HT-29 (cell line): ENCODE measurements at places on chromosomes 3 and 15.

DNA sequence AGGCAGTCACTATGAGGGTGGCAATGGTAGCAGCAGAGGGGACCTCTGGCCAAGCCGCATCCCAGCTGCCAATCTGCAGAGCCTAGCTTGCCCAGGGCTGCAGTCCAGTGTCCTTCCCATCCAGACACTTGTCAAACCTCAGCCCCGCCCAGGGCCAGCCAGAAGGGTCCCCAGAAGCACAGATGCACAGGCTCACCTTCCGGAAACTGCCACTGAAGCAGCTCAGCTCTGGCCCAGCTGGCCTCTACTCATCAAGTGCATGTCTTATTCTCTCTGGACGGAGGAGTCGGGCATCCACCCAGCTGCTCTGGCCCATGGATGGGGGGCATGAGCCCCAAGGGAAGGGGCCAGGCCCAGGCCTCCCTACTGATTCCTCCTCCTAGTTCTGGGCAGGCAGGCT, 69.2 kb downstream of the DNAJB8 start:
- DNase-seq = no peak

DNA sequence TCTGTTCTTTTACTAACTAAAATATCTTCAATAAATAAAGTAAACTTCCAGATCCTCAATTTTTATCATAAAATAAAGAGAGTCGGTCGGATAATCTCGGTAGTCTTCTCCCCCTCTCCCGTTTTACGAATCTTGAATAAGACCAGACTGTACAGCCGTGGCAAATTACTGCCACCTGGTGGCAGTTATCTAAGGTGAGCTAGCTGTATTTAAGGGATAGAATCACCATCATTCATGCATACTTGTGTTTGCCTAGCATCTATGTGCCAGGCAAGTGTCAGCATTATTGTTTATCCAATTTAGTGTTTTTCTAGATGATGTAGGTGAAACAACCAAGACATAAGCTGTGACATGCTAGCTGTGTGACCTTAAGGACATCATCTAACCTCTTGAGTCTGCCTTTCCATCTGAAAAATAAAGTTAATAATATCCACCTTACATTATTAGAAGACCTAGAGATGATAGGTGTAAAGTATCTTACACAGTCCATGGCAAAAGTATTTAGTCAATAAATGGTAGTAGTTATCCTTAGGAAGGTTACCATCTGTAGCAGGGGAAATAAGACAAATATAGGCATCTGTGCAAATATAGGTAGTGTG, 21.3 kb downstream of the DUT start:
- DNase-seq = peak; percentile 86

GRCh38 chr15:48614051-48614450, 31.5 kb downstream of the FBN1 start:
- no peak for DNase-seq

DNA sequence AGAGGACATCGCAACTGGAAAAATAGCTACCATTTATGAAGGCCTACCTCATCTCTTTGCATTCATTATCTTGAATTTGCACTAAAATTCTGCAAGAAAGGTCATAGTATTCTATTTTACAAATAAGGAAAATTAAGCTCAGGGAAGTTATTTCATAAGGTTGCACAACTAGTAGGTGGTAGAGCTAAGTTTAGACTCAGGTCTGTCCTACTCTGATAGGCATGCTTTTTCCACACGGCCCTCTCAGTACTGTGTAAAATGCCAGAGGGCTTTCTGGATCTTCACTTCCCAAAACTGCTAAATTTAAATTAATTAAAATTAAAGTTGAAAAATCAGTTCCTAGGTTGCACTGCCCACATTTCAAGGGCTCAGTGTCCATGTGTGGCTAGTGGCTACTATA, 18.3 kb downstream of the MAP2K1 start:
- DNase-seq = no peak

- DNase-seq = no peak
Observed at GRCh38 chr3:159798951-159799350, 189.7 kb upstream of the IL12A start.

- DNase-seq = no peak
Observed at GRCh38 chr3:49244581-49245205, 32.3 kb downstream of the C3orf62 start.

GRCh38 chr3:111732252-111732879, 126.7 kb upstream of the PHLDB2 start:
- DNase-seq = no peak

- peak; percentile 43 for DNase-seq
Observed at GRCh38 chr3:134445636-134446035, 40.1 kb downstream of the ANAPC13 start.

DNA sequence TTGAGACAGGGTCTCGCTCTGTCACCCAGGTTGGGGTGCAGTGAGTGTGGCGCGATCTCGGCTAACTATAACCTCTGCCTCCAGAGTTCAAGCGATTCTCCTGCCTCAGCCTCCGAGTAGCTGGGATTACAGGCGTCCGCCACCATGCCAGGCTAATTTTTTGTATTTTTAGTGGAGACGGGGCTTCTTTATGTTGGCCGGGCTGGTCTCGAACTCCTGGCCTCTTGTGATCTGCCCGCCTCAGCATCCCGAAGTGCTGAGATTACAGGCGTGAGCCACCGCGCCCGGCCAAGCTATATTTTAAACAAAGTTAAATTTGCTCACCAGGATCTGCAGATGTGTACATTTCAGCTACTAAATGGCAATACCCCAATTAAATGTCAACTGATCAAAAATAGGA, 1.1 kb upstream of the C3orf38 start:
- DNase-seq = no peak

DNA sequence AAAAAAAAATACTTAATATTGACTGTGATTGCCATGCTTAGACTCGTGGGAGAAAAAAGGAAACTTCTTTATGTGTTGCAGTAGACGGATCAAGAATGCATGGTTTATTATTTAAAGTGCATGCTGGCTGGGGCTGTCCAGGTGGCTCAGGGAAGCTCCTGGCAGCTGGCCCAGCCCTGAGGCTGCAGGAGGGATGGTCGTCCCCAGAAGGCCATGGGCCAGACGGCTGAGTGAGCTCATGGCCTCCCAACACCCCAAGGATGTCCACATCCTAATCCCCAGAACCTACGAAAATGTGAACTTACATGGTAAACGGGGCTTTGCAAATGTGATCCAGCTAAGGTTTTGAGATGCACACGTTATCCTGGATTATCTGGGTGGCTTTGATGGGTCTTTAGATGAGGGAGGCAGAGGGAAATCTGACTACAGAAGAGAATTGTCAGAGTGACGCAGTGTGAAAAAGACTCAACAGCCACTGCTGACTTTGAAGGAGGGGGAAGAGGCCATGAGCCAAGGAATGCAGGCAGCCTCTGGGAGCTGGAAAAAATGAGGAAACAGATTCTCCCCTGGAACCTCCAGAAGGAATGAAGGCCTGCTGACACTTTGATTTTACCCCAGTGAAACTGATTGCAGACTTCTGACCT, 29.8 kb downstream of the ADAMTS17 start:
- no peak for DNase-seq

DNA sequence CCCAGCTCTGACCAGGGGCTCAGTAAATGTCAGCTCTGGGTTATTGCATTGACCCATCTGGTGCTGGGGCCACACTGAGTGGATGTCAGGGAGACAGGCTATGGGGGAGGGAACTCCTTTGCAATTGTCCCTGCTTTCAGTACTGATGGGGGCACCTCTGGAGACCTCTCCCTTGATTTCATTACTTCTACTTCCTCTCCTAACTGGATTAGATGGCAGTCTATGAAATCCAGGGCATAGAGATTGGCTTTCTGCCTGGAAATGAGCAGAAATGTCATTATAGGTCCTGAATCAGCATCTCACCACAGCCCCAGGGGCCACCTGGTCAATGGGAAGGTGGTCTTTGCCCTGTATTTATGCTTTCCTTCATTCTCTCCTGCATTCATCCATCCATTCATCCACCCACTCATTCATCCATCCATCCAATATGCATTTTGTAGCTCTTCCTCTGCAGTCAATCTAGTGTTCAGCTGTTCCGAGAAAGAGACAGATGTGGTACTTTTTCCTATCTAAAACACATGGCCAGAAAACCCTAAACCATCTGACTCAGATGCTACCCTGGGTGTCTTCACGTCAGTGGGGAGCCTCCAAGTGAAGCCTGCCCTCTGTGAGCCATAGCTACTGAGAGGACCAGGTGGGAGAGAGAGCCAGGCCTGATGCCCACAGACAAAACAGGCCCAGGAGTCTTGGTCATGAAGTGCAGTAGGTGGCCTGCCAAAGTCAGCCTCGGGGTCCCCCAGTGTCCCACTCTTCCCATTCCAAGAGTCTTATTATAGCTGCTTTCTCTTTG, 57.1 kb downstream of the CCDC33 start:
- no peak for DNase-seq

DNA sequence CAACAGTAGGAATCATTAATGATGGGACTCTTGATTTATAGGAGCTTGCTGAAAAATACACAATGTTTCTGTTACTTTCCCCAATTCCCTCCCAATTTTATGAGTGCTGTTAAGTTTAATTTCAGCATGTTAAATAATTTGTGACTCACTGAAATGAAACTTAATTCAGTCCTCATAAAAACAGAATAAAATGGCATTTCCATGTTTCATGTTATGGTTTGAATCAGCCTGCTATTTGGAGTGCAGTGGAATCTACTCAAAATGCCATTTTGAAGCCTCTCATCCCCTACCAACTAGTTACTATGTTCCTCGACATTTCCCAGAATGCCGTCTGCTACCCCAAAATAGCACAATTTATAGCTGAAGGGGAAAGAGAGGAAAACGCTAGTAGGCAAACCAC, 237.5 kb downstream of the ADAMTS17 start:
- DNase-seq = no peak

GRCh38 chr15:39695793-39696192, 86.8 kb downstream of the FSIP1 start:
- DNase-seq = no peak

DNA sequence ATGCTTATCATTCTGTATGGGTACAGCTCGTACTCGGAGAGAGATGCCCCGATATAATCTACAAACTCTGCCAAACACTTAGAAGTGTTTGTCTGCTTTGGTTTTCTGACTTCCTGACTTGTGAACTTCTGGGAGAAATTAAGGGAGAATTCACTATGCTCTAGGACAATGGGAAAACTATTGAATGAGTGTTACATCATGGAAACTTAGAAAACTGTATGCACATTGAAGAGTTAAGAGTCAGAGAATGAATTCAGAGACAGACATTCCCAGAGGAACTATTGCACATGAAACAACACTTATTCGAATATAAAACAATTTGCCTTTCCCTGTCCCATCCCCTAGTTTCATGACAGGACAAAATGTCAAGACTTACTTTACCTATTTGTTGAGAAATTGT, 57.8 kb downstream of the DTWD1 start:
- DNase-seq = no peak

- DNase-seq = no peak
Observed at GRCh38 chr3:62870321-62870720, 4.9 kb downstream of the CADPS start.
